Activated CD8-positive, alpha-beta T cell treated with anti-CD3 and anti-CD28 coated beads for 36 hours (primary cell): ENCODE measurements at places on chromosomes 12 and 14. TPM values are rescaled to one million over a fixed set of nuclear protein-coding genes. Genes with fewer than 3 reads are reported as not detected.

- H3K4me3 ChIP-seq = peak overlapping the region; percentile 86
- H3K27me3 ChIP-seq = no peaks in the 10 kb centered on the region
- peaks cover 63% of the 10 kb centered on the region for H3K4me1 ChIP-seq
- peak; percentile 98 for DNase-seq
Measured at GRCh38 chr12:47812797-47813510, 6.7 kb downstream of the HDAC7 start.

DNA sequence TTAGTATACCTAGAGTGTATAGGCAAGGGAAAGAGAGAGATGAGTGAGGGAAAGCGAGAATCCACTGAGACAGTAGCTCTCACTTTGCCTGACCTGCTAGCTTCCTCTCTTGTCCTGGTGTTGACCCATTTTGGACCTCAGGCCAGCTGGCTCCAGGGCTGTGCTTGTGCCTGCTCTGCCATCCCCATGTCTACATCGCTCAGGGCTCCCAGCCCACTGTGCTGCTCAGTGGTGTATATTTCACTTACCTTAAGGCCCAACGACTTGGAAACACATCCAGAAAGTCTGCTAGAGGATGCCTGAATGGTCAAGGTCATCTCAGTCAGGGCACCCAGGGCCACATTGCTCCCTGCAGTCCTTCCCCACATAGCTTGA is 964 bp upstream of the SERPINA4 start:
- no peak for DNase-seq
- H3K27me3 ChIP-seq = peaks cover 12% of the 10 kb centered on the region
- no peak overlapping the region for H3K27ac ChIP-seq
- no peaks in the 10 kb centered on the region for H3K36me3 ChIP-seq

Gene NUAK1
- total RNA-seq = not detected

- no peaks in the 10 kb centered on the region for H3K4me1 ChIP-seq
- DNase-seq = no peak
- H3K36me3 ChIP-seq = no peaks in the 10 kb centered on the region
- no peaks in the 10 kb centered on the region for H3K27me3 ChIP-seq
Measured at GRCh38 chr12:88805286-88805685, 225.0 kb upstream of the KITLG start.

DNA sequence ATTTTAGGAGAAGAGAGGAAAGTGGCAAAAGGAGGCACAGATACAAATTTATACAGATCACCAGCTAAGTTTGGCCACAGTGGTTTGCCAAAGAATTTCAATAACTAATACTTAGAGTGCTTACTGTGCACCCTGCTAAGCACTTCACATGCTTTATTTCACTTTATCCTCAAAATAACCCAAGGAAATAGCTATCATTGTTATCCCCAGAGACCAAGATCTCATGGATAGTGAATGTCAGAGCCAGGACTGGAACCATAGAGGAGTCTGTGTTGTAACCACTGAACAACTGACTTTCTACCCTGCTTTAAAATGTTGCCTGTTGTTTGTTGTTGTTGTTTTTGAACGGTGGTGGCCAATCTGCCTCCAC is 1.3 kb upstream of the TCP11L2 start:
- H3K27ac ChIP-seq = peak overlapping the region; percentile 90
- peaks cover 50% of the 10 kb centered on the region for H3K4me1 ChIP-seq
- H3K27me3 ChIP-seq = no peaks in the 10 kb centered on the region
- no peak for DNase-seq
- peaks cover 2% of the 10 kb centered on the region for H3K36me3 ChIP-seq

Gene NPAS3
- not detected for total RNA-seq

DNA sequence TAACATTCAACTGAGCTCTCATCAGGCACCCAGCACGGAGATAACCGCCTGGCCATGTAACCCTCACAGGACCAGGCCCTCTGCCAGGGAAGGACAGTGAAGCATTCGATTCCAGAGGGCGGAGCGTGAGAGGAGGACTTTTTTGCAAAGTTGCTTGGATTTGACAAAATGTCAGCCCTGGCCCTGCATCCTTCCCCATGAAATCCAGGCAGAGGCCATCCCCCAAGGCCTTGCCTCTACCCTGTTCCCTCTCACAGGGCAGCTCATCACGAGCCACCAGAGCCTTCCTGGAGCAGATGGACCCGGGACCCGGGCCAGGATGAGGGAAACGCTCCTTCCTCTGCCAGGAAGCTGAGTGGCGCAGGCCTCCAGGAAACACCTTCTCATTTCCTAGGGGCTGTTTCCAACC is 17.0 kb downstream of the CAMKK2 start:
- H3K4me1 ChIP-seq = peaks cover 8% of the 10 kb centered on the region
- no peak overlapping the region for H3K27ac ChIP-seq
- no peak for DNase-seq
- peaks cover 19% of the 10 kb centered on the region for H3K36me3 ChIP-seq

Gene OASL
- total RNA-seq = 11.1 TPM

Gene OR10G3
- not detected for total RNA-seq

GRCh38 chr12:43100231-43100630 is 451.8 kb downstream of the ADAMTS20 start:
- no peak overlapping the region for H3K27ac ChIP-seq
- no peaks in the 10 kb centered on the region for H3K27me3 ChIP-seq
- H3K4me1 ChIP-seq = no peaks in the 10 kb centered on the region
- no peak for DNase-seq
- no peaks in the 10 kb centered on the region for H3K36me3 ChIP-seq
- no peak overlapping the region for H3K4me3 ChIP-seq

DNA sequence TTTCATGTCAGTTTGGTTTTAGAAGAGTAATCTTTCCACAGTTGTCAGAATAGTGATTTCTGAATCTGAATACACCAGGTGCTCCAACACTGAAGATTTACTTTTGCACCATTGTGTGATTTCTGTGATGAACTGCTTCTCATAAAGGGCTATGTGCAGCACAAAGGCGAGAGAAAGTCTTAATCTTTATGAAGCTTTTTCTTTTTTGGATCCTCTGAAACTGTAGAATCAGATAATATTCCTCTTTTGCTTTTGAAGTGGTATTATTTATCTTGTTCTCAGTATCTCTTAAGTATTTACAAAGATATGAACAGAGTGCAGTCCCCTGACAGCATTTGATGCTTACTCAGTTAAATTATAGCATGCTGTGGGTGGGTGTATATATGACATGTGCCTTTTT is 207.8 kb downstream of the NAV3 start:
- no peak overlapping the region for H3K4me3 ChIP-seq
- no peak overlapping the region for H3K27ac ChIP-seq
- H3K4me1 ChIP-seq = no peaks in the 10 kb centered on the region
- H3K36me3 ChIP-seq = no peaks in the 10 kb centered on the region
- no peaks in the 10 kb centered on the region for H3K27me3 ChIP-seq
- no peak for DNase-seq

GRCh38 chr12:2291182-2291832 is 238.5 kb downstream of the CACNA1C start:
- peaks cover 3% of the 10 kb centered on the region for H3K27me3 ChIP-seq
- H3K4me3 ChIP-seq = no peak overlapping the region
- peaks cover 12% of the 10 kb centered on the region for H3K4me1 ChIP-seq

- H3K4me3 ChIP-seq = no peak overlapping the region
- peaks cover 4% of the 10 kb centered on the region for H3K36me3 ChIP-seq
- no peak for DNase-seq
- H3K4me1 ChIP-seq = no peaks in the 10 kb centered on the region
- H3K27ac ChIP-seq = no peak overlapping the region
- no peaks in the 10 kb centered on the region for H3K27me3 ChIP-seq
Measured at GRCh38 chr12:2933586-2933985, 25.6 kb upstream of the TEAD4 start.

Gene AHNAK2
- not detected for total RNA-seq

DNA sequence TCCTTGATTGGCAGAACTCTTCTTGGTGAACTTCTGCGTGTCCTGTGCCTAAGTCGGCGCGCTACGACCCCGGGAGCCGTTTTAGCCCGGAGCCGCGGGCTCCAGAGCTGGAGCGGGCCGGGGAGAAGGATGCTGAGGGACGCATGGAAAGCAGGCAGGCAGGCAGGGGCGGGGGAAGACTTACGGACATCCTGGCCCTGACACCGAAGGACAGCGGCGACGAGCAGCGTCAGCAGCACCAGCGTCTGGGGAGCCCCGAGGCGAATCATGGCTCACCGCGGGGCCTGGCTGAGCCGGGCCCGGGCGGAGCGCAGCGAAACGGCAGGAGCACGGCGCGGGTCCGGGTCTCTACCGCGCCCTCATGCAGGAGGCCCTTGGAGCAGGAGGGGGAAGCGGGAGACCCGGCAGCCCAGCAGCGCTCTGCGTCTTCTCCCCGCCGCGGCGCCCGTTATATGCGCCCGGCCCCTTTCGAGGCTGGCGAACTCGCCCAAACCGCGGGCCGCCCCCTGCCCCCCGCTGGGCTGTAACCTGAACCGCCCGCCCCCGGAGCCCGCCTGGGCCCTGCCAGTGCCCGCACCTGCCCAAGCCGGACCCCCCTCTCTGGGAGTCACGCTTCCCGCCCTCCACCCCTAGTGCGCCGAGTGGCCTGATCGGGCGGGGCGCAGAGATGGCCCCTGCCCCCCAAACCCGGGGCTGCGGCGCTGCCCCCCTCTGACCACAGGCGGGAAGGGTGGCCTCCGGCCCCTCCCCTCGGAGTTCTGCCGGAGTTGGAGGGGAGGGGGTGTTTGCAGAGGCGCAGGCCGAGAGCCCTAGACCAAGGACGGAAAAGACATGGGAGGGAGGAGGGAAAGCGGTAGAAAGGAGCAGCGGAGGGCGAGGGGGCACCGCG is at the start of gene COL2A1:
COL2A1 (minus strand) TSS at position 424 of the 889 bp plus-strand sequence; CDS start at position 269, 155 bp downstream.
- H3K4me3 ChIP-seq = peak within 1 kb of the TSS; percentile 56
- peaks cover 83% of the 10 kb centered on the region for H3K27me3 ChIP-seq
- no peaks in the 10 kb centered on the region for H3K36me3 ChIP-seq
- DNase-seq = peak; percentile 47
- peaks cover 30% of the 10 kb centered on the region for H3K4me1 ChIP-seq
- no peak within 1 kb of the TSS for H3K27ac ChIP-seq

GRCh38 chr12:93982771-93983315 is 165.5 kb upstream of the PLXNC1 start:
- peaks cover 2% of the 10 kb centered on the region for H3K27me3 ChIP-seq
- peaks cover 20% of the 10 kb centered on the region for H3K4me1 ChIP-seq
- no peak overlapping the region for H3K4me3 ChIP-seq
- H3K27ac ChIP-seq = no peak overlapping the region

- no peaks in the 10 kb centered on the region for H3K27me3 ChIP-seq
- no peaks in the 10 kb centered on the region for H3K36me3 ChIP-seq
- DNase-seq = no peak
- H3K4me3 ChIP-seq = no peak overlapping the region
Measured at GRCh38 chr14:53621433-53621832, 335.2 kb downstream of the BMP4 start.

Gene PRR4
- 3.2 TPM for total RNA-seq

GRCh38 chr12:80811957-80812708 is 95.4 kb downstream of the MYF5 start:
- no peak overlapping the region for H3K4me3 ChIP-seq
- H3K27ac ChIP-seq = no peak overlapping the region
- H3K36me3 ChIP-seq = no peaks in the 10 kb centered on the region
- H3K27me3 ChIP-seq = no peaks in the 10 kb centered on the region

GRCh38 chr14:58695514-58695913 is 57.8 kb downstream of the DACT1 start:
- no peak overlapping the region for H3K27ac ChIP-seq
- no peaks in the 10 kb centered on the region for H3K36me3 ChIP-seq
- H3K4me1 ChIP-seq = no peaks in the 10 kb centered on the region
- no peak for DNase-seq

DNA sequence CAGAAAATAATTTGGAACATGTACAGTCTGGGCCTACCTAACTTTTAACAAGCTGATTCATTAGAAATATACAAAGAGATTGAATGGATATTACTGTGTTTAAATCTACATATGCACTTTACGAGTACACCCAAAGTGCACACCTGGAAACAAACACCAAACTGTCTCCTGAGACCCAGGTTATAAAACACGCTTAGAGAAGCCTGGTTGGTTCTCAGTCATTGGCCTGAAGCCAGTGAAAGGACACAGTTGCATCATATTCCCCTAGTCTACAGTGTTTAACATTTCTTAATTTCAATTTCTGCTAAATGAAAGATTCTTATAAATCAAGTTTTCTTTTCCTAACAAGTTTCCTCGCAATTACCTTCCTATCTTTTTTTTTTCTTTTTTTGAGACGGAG is 209.5 kb downstream of the FBXL14 start:
- H3K4me3 ChIP-seq = no peak overlapping the region
- no peak for DNase-seq
- H3K27me3 ChIP-seq = no peaks in the 10 kb centered on the region
- H3K36me3 ChIP-seq = peaks cover 5% of the 10 kb centered on the region

DNA sequence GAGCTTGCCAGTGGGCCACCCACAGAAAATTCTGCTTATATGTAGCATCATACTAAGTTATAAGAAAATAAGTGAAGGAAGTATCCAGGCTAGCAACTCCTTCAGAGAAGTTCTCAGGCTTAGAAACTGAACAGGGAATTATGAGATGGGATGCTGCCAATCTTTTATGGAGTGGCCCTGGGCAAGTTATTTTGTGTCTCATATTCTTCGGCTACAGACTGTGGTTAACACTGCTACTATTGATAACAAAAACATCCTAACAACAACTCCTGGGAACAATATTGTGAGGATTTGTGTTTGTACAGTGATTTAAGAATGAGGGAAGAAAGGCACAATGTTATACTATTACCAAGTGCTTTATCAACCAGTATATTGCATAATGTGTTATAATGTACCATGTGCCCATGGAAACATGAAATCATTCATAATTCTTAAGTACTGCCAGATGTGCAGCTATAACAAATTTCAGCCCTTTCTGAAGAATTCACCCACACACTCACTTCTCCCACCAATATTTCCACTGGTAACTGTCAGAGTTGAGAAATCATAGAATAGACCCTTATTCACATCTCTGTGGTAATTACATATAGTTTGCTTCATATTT is 113.3 kb upstream of the SOX5 start:
- no peak overlapping the region for H3K27ac ChIP-seq
- H3K4me3 ChIP-seq = no peak overlapping the region
- DNase-seq = no peak
- no peaks in the 10 kb centered on the region for H3K36me3 ChIP-seq
- no peaks in the 10 kb centered on the region for H3K27me3 ChIP-seq
- H3K4me1 ChIP-seq = no peaks in the 10 kb centered on the region

Gene CEBPE
- total RNA-seq = 0.34 TPM

DNA sequence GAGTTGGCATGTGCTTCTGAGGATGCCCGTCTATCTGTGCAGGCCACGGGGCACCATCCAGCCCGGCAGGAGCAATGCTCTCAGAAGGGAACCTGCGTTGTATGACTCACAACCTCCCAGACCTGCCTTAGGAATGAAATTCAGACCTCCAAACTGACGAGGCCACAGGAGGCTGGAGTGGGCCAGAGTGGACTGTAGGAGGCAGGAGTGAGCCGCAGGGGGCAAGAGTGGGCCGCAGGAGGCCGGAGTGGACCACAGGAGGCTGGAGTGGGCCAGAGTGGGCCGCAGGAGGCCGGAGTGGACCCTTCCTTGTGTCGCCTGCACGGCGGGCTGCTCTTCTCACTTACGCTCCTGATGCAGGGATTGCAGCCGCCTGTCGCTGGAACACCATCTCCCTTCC is 11.1 kb upstream of the FBRSL1 start:
- H3K27me3 ChIP-seq = no peaks in the 10 kb centered on the region
- H3K27ac ChIP-seq = no peak overlapping the region
- no peaks in the 10 kb centered on the region for H3K36me3 ChIP-seq
- no peak overlapping the region for H3K4me3 ChIP-seq

DNA sequence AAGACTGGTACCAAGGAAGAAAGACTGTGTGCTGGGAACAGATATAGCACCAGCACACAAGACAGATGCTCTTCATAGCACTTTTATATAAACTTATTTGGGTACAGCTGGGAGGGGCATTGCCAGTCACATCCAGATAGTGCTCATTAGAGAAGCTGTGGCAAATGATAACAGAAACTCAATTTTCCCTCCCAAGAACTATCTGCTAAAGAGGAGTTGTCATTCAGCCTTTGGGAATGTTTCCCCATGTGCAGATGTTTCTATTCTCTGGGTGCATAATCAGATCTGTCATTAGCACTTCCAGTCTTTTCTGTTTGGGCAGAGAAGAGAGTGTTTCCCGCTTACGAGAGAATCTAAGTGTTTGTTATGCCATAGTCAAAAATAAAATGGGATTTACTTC is 714.9 kb upstream of the MDGA2 start:
- no peaks in the 10 kb centered on the region for H3K4me1 ChIP-seq
- DNase-seq = no peak
- H3K4me3 ChIP-seq = no peak overlapping the region
- H3K27me3 ChIP-seq = no peaks in the 10 kb centered on the region
